ENCODE measurements at places on chromosomes 3 and 15.

DNA sequence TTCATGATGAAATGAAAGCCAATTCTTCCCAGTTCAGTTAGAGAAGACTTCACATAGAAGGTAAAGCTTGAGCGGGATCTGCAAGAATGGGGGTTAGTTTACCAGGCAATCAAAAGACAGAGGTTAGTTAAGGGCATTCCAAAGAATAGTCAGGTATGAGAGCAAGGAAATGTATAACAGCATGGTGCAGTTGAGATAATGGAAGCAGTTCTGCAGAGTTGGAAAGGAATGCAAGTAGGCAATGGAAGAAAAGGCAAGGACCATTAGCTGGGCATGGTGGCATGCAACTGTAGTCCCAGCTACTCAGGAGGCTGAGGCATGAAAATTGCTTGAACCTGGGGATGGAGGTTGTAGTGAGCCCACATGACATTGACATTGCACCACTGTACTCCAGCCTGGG is 55.0 kb downstream of the LSAMP start:
- no peak for DNase-seq

DNA sequence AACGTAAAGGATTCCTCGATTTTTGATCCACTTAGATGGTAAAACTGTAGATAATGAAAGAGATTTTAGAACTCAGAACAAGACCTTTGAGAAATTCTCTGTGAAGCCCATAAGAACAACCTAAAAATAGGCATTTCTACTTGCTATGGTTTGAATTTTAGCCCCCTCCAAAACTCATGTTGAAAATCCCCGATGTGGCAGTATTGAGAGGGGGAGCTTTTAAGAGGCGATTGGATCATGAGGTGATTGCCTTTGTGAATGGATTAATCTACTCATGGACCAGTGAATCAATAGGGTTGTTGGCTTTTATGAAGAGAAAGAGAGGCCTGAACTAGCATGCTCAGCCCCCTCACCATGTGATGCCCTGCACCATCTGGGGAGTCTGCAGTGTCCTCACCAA is 20.2 kb upstream of the AHSG start:
- DNase-seq: no peak

DNA sequence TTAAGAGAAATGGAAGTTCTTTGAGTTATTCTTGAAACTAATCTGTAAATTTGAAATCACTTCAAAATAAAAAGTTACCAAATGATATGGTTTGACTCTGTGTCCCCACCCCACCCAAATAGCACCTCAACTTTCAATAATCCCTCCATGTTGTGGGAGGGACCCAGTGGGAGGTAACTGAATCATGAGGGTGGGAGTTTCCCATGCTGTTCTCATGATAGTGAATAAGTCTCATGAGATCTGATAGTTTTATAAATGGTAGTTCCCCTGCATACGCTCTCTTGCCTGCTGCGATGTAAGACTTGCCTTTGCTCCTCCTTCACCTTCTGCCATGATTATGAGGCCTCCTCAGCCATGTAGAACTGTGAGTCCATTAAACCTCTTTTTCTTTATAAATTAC is 690.7 kb upstream of the ZNF385D start:
- DNase-seq: no peak

- peak; percentile 16 for DNase-seq
Measured at GRCh38 chr3:197001972-197002700, 27.5 kb downstream of the MELTF start.

DNA sequence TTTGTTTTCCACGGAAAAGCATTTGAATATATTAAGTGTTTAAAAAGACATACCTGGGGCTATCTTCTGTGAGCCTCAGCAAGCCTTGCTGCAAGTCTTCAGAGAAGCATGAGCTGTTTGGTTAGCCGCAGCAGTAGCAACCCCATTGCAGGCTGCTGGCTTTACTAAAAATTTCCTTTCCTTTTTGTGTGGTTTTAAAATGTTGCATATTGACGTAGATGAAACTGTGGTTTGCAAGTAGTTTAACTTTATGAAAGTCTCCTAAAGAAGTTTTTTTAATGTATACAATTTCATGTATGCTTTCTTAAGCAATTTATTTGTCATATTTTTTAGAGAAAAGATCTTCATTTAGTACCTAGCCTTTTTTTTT is at the start of gene GPR171:
GPR171 (minus strand) TSS at position 166 of the 370 bp plus-strand sequence. CDS start 3,830 bp downstream, outside the sequence.
- DNase-seq: no peak

DNA sequence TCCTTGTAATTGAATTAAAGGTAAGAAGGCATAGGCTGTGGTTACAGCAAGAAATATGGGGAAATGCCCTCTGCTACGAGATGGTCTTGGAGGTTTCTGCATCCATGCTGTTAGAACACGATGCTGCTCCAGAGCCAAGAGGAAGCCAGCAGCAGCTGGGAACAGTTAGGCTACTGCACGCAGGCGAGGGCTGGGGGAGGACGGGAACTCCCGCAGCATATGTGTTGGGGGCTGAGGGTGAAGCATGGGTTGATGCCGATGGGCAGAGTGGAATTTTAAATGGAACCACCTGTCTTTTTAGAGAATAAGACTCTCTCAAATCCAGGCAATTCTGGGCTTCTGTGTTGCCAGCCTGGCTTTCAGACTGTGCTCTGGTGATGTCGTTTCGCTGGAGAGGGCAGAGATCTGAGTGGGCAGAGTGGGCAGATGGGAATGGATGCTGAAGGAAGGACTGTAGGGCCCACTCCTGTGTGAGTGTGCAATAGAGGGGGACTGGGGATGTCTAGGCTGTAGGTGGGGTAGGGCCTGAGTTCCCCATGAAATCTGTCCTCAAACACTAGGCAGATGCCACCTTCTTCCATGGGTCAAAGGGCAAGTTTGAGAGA is 417.0 kb upstream of the TPM1 start:
- DNase-seq: no peak

DNA sequence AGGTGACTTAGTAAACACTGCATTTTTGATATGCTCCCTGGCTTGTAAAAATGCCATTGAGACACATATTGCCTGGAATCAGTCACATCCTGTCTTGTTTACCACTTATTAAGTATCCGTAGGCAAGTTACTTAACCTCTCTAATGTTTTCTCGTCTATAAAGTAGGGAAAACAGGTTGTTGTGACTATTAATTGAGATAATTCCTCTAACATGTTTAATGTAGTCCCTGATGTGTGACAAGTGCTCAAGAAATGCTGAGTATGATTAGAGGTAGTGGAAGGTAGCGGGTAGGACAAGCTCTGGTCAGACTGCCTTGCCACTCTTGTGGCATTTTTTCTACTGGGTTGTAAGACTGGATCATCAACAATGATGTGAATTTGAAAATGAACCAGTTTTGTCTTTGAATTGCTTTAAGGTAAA is 54.1 kb downstream of the NFKBIZ start:
- no peak for DNase-seq

DNA sequence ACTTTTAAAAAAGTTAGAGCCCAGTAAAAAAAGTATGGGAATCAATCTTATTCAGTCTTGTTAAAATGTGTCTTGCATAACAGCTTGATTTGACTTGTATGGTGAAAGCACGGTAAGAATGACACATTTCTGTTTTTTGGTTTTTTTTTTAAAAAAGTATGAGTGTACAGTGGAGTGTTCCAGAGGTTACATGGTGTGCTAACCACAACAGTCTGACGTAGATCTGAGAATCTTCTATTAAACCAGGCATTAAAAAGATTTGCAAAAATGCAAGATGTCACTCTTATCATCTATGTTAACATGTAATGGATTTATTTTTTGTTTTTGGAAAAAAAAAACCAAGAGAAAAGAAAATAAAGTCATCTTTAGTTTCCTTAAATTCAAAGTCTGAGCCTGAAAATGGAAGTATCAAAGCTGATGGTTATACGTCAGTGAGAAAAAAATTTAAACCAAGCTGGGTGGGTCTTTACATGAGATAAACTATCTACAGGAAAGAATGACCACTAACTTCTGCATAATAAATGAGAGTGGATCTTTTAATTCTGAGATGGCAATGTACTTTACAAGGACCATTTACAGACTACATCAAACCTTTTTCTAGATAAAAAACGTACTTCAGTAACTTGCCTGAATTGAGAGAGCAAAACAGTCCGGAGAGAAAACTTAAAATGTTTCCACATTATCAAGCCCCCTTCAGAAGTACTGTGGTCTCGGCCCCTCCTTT is 1.6 kb downstream of the GABPB1 start:
- no peak for DNase-seq

DNA sequence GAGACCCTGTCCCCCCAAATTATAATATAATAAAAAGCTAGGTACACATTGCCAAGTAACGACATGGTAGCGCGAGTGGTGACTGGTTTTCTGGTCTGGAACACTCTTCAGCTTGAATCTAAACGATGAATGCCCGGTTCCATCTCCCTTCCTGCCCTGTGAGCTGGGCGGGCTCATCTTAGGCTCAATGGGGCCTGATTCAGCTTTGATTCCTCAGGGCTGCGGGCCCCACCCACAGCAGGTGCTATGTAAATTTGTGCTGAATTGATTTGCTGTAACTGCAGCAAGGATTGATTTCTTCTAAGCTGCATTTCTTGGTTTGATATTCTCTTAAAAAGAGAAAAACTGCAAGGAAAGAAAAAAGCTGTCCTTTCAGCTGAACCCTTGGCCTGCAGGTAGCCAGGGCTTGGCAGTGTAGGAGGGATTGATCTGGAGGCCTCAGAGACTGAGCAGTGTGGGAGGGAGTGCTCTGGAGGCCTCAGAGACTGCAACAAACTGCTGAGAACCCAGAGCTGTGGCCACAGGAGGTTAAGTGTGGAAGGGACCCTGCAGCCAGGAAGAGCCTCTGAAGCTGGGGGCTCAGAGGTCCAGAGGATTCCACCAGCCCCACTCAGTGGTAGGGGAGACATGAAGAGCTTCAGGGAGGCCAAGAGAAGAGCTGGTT is 231.6 kb downstream of the XXYLT1 start:
- DNase-seq: no peak

DNA sequence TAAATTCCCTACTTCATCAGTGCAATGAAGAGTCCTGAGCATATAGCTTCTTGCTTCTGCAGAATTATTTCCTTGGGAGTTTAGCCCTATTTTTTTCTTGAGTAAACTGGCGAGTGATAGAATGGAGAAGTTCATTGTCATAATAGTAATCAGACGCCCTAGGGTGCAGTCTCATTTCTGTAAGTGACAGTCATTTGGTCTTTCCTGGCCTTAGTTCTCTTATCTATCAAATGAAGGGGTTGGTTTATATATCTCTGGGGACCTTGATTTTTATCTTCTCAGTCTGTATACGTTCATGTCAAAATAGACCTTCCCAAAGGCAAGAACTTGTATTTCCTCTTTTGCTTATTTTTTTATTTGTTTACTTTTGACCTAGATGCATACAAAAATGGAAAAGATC is 9.9 kb upstream of the ALPK3 start:
- no peak for DNase-seq

DNA sequence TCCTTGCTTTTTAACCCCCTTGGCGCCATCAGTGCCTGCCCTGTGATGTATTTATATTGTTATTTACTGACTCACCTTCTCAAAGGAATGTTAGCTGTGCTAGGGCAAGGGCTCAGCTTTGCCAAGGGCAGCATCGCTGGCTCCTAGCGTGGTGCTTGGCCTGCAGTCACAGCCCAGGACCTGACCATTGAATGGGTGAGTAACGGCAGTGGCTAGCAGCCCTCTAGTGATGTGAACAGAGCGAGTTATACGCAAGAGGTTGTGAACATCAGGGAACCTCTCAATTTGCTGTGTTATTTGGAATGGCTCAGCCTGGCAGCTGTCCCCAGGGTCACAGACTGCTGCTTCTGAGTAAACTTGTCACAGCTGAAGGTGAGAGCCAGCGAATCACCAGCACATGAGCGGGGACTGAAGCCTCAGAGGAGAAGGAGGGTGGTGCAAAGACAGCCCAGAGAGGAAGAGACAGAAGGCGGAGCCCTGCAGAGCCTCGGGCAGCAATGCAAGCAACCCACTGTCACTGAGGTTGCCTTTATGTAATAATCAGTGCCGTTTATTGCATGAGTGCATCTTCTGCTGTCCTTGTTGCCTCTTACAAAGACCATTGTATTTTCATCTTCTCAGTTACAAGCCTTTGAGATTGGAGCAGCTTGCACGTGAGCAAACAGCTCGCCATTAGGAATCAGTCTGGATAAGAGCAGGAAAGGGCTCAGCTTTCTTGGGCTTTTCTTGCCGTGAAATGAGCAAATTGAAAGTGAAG is 158.3 kb downstream of the SLCO3A1 start:
- no peak for DNase-seq

DNA sequence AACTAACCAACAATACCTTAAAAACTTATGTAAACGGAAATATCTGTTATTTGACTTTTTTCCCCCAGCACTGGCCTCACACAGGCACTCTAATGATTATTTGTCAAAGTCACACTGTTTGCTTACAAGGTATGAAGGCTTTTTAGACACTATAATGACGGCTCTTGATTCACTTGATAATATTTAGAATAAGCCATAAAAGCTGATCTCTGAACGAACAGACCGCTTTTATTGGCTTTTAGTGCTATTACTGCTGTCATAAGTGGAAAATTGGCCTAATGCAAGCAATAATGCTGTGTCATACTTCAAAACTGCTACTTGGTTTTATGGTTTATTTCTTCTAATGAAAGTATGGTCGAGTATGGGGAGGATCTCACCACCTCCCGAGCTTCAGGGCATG is 35.1 kb downstream of the MDFIC2 start:
- no peak for DNase-seq

- DNase-seq: no peak
Measured at GRCh38 chr3:55091381-55092225, 163.7 kb upstream of the LRTM1 start.

GRCh38 chr15:80565988-80566387 is 129.1 kb upstream of the ABHD17C start:
- DNase-seq: no peak

- DNase-seq: no peak
Measured at GRCh38 chr3:173748105-173748504, 350.6 kb downstream of the NLGN1 start.

GRCh38 chr3:194140520-194141414 is 4.8 kb downstream of the HES1 start:
- DNase-seq: no peak

DNA sequence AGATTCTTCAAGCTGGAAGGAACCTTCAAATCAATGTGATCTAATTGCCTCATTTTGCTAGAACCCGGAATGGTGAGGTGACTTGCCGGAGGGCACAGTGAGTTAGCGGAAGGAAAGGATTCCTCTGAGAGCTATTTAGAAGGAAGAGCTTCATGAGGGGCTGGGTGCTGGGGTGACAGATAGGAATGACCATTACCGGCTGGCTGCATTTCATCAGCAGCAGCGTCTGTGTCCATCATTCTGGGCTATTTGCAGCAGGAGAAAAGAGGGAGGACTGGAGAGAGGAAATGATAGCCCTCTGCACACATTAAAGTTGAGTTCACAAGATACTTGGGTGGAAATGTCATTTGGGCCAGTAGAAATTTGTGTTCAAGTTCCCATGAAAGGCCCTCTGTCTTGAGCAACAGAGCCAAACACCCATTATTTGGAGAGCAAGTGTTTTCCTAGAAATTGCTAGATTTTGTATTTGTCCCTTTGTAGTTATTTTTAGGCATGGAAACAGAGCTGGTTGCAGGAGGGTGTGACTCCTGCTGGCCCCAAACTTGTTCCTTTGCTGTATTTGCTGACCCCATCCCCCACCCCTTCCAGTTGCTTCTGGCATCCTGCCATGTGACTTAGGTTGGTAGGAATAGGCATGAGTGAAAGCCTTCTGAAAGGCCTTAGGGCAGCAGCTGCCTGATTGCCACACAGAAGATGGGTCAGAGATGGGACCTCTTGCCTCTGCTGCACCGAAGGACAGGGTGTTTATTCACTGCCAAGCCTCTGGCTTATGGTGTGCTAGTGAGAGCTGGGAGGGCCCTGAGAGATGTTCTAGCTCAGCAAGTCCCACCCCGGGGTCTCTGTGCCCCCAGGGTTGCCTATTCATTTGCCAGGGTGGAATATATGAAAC is 87.5 kb upstream of the PLXNA1 start:
- no peak for DNase-seq

- DNase-seq: no peak
Measured at GRCh38 chr3:128079823-128080222, 27.6 kb downstream of the SEC61A1 start.
